ENCODE measurements at places on chromosomes 12 and 14.

DNA sequence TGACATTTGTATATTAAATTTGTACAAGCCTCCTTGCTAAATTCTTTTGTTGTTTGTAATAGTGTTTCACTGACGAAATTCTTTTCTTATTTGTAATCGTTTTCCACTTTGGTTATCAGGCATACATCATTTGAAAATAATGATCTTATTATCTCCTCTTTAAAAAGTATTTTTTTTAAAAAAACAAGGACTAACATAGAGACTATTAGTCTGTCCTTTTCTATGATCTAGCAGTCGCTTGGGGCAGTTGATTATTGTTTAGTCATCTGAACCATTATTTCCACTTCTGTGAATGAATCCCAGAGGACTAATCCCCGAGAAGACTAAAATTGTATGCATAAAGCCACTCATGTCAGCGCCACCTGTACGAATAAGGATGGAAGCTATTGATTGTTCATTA lies 11.5 kb downstream of the ADGRD1 start:
- no peak for DNase-seq

- DNase-seq, result no peak
These were observed 3.3 kb downstream of the IL26 start for GRCh38 chr12:68222326-68222725.

DNA sequence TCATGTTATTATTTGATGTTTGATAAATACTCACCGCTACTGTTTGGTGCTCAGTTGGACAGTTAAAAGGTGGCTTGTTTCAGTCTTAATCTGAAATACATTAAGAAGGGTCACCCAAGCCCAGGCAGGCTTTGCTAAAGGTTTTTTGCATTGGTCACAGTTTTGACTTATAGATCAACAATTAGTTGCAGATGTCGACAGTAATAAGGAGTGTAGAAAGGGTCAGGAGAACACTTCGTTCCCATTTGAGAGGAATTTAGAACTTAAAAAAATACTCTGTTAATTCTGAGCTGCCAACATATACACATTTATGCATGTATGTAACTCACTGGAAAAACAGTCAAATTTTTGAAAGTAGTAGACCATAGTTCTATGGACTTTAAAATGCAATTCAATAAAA lies 130.3 kb downstream of the TMEM30B start:
- DNase-seq, result no peak

GRCh38 chr14:90567991-90568390 lies 171.2 kb downstream of the CALM1 start:
- DNase-seq, result no peak

DNA sequence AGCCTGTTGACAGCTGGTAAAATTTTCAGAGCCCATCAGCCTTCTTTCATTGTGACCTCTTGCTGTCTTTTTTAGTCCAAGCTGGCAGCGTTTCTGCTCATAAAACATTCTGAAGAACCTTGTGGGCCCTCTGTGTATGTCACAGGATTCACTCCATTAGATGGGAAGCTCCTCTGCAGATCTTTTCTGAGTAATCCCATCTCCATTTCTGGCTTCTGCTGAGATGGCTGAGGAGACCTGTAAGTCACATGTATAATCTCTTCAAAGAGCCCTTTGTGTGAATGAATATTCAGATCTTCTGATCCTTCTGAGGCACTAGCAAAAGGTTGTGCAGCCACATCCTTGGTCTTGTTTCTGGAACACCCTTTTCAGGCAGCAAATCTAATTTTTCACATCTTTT lies 2.8 kb downstream of the RXYLT1 start:
- DNase-seq, result no peak

DNA sequence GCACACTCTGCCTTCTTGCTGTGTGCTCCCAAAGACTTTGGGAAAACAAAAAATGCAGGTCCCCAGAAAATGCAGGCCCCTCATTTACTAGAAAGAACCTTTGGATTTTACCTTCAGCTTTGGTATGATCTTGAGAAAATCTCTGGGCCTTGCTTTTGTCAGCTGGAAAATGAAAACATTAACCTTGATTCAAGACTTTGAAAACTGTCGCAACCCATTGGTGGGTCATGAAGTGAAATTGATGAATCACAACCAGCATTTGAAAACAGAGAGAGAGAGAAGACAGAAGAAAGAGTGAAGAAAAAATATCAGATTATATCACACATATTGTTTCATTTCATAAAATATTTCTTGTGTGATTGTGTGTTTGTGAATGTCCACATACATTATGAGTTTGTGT lies 322.5 kb downstream of the ZFP36L1 start:
- DNase-seq, result no peak

DNA sequence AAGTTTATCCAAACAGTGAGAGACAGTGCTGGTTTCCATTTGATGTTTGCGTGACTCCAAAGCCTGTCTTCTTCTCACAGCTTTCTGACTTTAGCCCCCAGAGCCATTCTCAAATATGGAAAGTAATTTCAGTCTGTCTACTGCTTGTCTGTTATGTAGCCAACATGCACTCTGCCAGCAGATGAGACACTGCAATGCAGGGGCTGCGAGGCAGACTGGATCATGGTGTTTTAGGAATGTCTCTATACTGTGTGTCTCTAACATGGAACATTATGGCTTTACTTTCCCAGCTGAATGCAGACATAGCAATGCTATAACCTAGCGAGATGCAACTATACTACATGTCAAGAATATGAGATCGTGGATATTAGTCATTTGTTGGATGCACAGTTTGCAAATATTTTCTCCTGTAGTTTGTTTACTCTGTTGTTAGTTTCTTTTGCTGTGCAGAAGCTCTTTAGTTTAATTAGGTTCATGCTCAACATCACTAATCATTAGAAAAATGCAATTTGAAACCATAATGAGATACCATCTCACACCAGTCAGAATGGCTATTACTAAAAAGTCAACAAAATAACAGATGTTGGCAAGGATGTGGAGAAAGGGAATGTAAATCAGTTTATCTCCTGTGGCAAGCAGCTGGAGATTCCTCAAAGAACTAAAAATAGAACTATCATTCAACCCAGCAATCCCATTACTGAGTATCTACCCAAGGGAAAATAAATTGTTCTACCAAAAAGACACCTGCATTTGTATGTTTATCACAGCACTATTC lies 235.8 kb upstream of the TMTC1 start:
- no peak for DNase-seq

- no peak for DNase-seq
These were observed 6.9 kb upstream of the FAIM2 start for GRCh38 chr12:49910331-49911212.

DNA sequence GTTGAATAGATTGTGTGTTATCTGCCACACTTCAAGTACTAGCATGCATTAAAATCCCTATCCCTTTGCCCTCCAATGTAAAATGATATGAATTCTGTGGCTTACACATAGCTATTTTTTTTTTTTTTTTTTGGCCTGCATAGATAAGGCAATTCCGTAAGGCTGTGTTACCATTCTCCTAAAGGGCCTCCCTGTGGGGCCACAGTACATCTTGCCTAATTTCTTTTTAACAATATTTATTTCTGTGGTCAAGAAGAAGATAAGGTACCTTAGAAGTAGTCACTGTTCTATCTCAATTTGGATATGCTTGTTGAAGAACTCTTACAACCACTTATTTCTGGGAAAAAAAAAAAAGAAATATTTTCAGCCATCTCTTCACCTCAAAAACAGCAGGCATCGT lies 19.8 kb downstream of the FLRT2 start:
- DNase-seq, result no peak

DNA sequence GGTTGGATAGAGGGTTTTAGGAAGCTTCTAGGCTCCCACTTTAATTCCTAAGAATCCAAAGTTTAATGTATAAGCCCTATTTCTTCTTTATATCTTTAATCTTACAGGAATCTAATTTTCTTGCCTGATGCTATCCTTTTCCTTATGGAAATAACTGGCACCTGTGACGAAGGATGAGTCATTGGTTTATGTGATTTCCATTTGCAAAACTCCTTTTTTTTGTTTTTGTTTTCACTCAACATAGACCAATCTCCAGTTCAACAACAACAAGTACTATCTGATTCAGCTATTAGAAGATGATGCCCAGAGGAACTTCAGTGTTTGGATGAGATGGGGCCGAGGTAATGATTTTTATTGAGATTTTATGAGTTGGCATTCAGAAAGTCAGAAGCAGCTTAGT lies 6.8 kb downstream of the PARP2 start:
- no peak for DNase-seq

- no peak for DNase-seq
These were observed 34.8 kb upstream of the VSX2 start for GRCh38 chr14:74204491-74204890.

DNA sequence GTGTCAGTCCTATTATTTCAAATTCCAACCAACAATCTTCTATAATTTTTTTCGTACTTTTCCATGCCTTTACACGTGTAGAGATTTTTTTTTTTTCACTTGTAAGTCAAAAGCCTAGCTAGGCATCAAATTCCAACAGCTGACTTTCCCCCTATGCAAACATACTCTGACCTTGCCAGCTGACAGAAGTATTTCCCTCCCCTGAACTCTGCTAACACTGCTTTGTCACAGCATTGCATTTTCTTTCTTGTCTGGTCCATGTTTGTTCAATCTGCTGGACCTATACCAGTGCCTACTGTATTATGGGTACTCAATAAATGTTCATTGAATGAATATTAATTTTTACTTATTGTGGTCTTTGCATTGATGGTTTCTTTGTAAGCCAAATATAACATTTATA lies 435.3 kb upstream of the GARIN6 start:
- no peak for DNase-seq

GRCh38 chr12:99253068-99253467 lies 394.5 kb upstream of the GARIN6 start:
- DNase-seq, result no peak

- no peak for DNase-seq
These were observed 5.4 kb downstream of the SRSF5 start for GRCh38 chr14:69772082-69773017.

- DNase-seq, result no peak
These were observed 149.4 kb upstream of the HIF1A start for GRCh38 chr14:61545726-61546455.

DNA sequence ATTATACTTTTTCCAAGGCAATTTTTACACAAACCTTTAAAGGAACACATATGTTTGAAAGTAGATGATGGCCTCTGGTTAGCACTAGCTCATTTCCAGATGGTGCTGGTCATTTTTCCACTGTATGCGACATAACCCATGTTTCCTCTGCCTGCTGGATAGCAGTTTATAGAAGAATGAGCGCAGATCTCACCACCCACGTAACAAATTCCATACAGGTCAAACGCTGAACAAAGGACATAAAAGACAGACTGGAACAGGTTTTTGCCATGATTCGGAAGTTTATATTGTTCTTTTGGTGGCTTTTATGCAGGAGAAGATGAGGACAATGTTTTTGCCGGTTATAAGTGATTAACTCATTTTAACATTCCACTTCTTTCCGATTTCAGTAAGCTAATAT lies 30.7 kb downstream of the PPP1R36 start:
- DNase-seq, result no peak

DNA sequence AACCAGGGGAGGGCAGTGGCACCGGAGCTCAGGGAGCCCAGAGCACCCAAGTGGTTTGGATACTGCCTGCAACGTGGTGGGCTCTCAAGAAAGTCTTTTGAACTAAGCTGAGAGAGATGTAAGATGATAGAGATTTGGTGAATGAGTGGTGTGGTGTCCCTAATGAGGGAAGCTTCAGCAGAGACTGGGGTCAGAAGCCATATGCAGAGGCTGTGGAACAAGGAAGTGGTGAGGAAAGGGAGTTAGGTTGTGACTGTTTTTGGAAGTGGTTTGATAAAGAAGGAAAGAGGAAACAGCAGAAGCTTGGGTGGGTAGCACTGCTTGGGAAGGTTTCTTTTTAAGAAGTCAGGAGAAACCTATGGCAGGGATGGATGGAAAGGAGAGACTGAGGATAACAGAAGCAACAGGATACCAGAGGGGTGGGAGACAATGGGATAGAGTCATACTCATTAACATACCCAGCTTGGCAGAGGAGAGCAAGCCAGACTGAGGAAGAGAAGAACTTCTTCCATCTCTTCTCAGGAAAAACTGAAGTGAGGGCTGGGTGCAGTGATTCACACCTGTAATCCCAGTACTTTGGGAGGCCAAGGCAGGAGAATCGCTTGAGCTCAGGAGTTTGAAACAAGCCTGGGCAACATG lies 24.1 kb downstream of the SLC4A8 start:
- no peak for DNase-seq

GRCh38 chr12:102093319-102093718 lies 26.6 kb downstream of the NUP37 start:
- no peak for DNase-seq

GRCh38 chr12:95316798-95317197 lies 99.2 kb downstream of the VEZT start:
- no peak for DNase-seq

GRCh38 chr14:67571275-67571990 lies 28.6 kb downstream of the PIGH start:
- DNase-seq, result no peak

DNA sequence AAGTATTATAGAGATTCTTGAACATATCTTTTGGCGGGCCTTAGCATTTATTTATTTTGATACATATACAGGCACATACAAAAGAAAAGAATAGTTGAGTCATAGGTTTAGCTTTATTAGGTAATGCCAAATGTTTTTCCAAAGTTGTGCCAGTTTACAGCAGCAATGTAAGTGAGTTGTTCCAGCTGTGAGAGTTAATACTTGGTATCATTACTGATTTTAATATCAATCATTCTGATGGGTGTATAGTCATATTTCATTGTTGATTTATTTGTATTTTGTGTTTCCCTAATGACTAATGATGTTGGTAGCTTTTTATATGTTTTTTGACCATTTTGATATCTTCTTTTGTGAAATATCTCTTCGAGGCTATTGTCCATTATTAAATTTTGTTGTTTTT lies 122.4 kb downstream of the MIPOL1 start:
- DNase-seq, result no peak

DNA sequence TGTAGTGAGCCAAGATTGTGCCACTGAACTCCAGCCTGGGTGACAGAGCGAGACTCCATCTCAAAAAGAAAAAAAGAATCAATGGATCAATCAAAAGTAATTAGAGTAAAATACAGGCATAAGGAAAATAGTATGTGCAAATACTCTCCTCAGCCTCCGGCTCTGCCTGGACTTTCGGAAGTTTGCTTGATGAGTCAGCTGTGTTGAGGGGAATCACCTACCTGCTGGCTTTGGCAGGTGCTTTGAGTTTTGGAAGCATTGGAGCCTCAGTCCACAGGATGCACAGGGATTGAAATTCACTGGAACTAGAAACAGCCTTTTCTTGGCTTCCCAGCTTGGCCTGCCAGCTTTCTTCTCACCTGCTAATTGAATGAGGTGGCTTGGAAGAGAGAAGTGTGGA lies 268.2 kb downstream of the PCNX1 start:
- DNase-seq, result no peak

DNA sequence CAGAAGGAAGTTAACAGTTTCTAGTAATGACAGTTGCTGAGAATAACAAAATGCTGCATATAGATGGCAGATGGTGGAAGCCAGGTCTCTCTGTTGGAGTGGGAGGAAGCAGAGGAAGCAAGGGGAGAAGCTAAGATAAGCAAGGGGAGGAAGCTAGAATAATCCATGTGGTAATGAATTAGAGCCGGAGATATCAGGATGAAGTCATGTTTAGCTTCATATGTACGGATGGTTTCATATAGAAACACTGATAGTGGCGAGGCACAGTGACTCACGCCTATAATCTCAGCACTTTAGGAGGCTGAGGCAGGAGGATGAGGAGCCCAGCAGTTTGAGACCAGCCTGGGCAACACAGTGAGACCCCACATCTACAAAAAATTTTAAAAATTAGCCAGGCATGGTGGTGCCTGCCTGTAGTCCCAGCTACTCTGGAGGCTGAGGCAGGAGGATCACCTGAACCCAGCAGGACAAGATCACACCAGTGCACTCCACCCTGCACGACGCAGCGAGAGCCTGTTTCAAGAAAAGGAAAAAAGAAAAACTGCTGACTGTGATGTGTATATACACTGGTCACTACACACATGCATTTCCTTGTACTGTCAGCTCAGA lies 49.2 kb downstream of the ANAPC7 start:
- no peak for DNase-seq

Data from iPS DF 19.7 (cell line).